Calu3 (cell line): ENCODE measurements at places on chromosomes 4 and X. TPM values are rescaled to one million over a fixed set of nuclear protein-coding genes. Genes with fewer than 3 reads are reported as not detected.

Gene EIF2S3
- total RNA-seq, result 255 and 277 TPM in 2 replicates

Gene DDX3X
- 308 and 321 TPM in 2 replicates for total RNA-seq

Gene ADAM29
- not detected in 2 replicates for total RNA-seq

Gene PDCL2
- not detected in 2 replicates for total RNA-seq

- DNase-seq, result no peak
Observed at GRCh38 chr4:71855944-71856343, 72.1 kb upstream of the GC start.

GRCh38 chrX:13250826-13251580, 68.8 kb downstream of the ATXN3L start:
- no peak for DNase-seq
